ENCODE measurements at places on chromosomes 5 and 9. TPM values are rescaled to one million over a fixed set of nuclear protein-coding genes. Genes with fewer than 3 reads are reported as not detected.

NR6A1 gene
- total RNA-seq, result 5.1 TPM

PHF24 gene
- not detected for total RNA-seq

DNA sequence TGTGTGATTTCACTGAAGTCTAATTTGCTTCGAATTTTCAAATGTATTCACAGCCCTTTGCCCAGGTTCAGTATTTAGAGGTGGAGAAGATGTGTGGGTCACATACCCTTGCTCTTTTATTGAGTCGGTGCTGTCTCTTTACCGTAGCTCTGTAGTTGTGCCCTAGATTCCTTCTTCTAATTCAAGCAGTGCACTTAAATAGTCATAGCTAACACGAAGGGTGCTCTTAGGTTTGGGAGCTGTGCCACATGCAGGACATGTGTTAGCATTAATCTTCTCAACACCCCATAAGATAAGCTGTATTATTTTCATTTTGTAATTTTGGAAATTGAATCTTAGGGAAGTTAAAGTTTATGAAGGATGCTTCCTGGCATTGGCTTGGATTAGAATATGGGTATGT is 293.3 kb downstream of the MAST4 start:
- DNase-seq, result no peak

CER1 gene
- total RNA-seq, result not detected

GRCh38 chr5:109707531-109707930 is 17.8 kb downstream of the MAN2A1 start:
- DNase-seq, result no peak

DNA sequence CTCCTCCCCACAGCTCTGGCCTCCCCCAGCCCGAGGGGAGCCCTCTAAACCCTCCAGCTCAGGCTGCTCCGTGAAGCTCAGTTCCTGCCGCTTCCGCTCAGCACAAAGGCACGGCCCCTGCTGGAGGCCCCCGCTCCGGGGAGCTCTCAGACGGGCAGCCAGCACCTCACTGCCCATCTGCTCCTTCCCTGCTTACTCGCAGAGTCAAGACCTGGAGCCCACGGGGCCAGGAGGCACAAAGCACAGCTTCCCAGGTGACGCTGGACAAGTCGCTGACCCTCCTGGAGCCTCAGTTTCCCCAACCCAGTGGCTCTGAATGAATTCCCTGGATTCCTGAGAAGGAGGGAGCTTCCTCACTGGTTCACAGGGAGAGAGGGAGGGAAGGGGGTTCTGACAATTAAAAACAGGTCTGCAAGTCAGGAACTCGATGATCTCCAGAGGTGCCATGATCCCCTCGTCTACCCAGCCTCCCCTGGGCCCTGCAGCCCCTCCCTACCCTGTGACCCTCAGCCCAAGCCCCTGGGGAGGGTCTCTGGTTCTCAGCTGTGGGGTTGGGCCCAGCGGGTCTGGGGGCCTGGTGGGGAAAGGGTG is 36.2 kb downstream of the VAV2 start:
- peak; percentile 58 for DNase-seq

NIPAL4 gene
- 0.51 TPM for total RNA-seq

YIPF5 gene
- 83.9 TPM for total RNA-seq

- peak; percentile 54 for DNase-seq
Observed at GRCh38 chr5:142684508-142685041, 1.3 kb downstream of the FGF1 start.

UNC13B gene
- 13.2 TPM for total RNA-seq

DNA sequence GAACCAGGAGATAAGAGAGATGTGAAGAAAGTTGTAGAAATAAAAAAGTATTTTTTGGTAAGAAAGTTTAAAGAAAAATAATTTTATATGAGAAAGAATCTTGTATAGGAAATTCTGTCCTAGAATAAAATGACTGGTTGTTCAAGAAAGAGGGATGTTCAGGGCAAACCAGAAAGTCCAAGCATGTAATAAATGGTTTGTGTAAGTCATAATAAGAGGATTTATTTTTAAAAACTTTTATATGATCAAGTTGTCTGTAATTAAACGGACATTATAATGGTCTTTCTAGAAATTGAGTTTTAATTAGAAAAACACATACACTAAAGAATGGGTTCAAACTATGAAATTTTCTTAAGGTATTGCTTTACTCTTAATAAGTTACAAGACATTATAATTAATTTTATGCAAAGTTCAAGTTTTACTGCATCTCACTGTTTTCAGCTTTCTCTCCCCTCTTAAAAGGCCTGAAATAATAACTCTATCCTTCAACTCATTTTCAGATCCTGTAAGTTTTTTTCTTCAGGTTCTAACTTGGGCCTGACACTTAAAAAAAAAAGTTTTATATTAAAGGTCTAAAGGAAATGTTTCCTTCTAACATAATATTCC is 56.1 kb upstream of the ZNF300 start:
- DNase-seq, result no peak

- no peak for DNase-seq
Observed at GRCh38 chr9:27487128-27487640, 36.9 kb upstream of the IFNK start.

DNA sequence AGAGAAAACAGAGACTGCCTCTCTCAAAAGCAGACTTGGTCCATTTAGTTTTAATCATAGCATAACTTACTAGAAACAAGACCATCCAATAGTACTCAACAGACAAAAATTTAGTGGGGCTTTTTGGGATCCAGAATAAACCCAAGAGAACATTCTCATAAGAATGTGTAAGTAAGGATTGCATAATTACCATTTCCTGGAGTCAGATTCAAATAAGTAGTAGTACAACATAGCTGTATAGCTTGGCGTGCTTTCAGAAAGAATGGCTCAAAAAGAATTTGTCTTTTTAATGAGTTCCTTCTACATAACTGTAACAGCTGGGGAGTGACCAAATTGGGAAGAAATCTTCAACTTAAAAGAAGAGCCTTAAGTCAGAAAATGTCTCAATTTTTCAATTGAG is 145.4 kb downstream of the DENND1A start:
- DNase-seq, result no peak
